ENCODE measurements at places on chromosomes 11 and 22.

GRCh38 chr11:23403210-23404185, 543.2 kb upstream of the CCDC179 start:
- DNase-seq, result no peak

DNA sequence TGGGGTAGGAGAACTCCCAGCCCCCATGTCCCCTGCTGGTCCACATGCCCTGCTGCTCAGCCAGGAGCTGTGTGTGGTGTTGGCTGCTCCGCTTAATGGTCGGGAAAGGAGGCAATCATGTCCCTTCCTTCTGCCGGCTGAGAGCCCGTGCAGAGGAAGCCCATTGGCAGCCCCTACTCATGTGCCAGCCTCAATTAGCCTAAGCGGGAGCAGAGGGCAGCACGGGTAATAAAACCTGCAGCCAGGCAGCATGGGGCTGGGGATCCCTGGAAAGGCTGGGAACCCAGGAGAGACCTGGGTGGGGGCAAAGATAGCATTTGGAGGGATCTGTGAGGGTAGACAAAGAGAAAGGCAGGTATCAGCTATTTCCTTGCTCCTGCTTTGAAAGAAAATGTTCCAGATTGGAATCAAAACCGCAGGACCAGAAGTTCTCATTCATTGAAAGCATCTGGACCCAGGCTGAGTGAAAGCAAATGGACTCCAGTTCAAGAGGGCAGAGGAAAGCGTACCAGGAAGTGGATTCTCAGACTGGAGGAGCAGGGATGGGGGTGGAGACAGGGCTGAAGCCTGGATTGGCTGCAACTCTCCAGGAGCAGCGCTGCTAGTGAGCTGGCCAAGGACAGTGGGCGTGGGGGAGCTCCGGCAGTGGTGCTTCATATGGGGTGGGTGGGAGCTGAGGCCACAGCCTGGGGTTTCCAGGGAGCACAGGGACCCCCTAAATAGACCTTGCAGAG, 103.4 kb upstream of the NECTIN1 start:
- no peak for DNase-seq

DNA sequence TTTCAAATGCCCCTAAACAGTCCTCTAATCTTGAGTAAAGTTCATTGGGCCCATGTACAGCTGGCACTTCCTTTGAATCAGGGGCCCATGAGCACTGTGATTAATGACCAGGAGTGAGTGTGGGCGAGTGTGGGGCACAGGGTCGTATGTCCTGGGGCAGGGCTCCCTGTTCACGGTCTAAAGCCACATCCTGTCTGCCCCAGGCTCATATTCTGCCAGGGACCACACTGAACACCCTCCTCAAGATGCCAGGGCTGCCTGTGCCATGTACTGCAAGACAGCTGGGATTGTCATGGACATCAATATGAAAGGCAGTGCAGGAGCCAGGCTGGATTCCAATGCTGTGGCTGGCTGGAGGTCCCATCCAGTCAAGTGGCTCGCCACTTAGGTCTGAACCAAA, 130.5 kb downstream of the KIRREL3 start:
- no peak for DNase-seq

GRCh38 chr11:104003491-104003890, 32.9 kb upstream of the DDI1 start:
- no peak for DNase-seq

DNA sequence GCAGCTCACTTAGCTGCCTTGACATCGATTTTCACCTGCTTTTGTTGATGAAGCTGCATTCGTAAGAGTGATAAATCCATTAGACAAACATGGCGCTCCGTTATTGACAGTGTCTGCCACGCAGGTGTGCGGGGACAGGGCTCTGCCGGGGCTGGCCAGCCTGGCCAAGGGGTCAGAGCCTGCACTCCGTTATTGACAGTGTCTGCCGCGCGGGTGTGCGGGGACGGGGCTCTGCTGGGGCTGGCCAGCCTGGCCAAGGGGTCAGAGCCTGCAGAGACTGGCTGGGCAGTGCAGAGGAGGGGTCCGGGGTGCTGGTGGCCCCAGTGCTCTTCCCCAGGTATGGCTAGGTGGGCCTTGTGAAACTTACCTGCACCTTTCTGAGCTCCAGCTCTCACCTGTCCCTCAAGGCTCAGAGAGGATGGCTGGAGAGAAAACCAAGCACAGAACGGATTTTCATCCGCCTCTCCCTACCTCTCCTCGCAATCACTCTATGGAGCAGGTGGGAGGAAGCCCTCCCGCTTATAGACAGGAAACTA, 101.6 kb upstream of the B3GAT1 start:
- no peak for DNase-seq

- no peak for DNase-seq
Measured at GRCh38 chr11:78961247-78961646, 386.6 kb upstream of the NARS2 start.

GRCh38 chr22:42889304-42889703, 32.2 kb upstream of the ARFGAP3 start:
- DNase-seq, result no peak

GRCh38 chr11:20672575-20672974, 3.2 kb downstream of the NELL1 start:
- no peak for DNase-seq

- no peak for DNase-seq
Measured at GRCh38 chr11:68122936-68123539, 1.9 kb upstream of the CHKA start.

All from activated T-cell treated with anti-CD3 and anti-CD28 coated beads for 4 hours (primary cell).